Effector memory CD8-positive, alpha-beta T cell (primary cell): ENCODE measurements at places on chromosomes 16 and 17.

GRCh38 chr17:78893684-78894083 is 9.3 kb downstream of the CEP295NL start:
- DNase-seq = no peak

GRCh38 chr17:73474370-73474988 is 162.7 kb upstream of the CDC42EP4 start:
- DNase-seq = no peak

GRCh38 chr16:13305019-13305755 is 403.8 kb downstream of the SHISA9 start:
- no peak for DNase-seq

DNA sequence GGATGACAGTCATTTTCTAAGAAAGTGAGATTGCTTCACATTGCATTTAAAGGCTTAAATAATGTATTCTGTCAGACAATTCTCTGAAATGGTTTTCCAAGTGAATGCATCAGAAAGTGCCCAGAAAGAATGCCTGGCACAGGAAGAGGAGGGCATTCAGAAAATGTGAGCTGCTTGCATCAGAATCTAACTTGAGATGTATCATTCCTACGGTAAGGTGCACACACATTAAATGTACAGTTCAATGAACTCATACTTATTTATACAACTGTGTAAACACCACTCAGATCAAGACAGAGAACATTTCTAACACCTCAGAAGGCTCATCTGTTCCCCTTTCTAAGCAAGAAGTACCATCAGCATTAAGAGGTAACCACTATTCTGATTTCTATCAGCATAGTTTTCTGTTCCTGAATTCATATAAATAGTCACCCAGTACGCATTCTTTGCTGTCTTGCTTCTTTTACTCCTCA is 638.0 kb downstream of the MAF start:
- DNase-seq = no peak
